ENCODE measurements at places on chromosomes 13 and 19.

- DNase-seq: no peak
Measured at GRCh38 chr13:108070491-108070890, 144.8 kb downstream of the LIG4 start.

DNA sequence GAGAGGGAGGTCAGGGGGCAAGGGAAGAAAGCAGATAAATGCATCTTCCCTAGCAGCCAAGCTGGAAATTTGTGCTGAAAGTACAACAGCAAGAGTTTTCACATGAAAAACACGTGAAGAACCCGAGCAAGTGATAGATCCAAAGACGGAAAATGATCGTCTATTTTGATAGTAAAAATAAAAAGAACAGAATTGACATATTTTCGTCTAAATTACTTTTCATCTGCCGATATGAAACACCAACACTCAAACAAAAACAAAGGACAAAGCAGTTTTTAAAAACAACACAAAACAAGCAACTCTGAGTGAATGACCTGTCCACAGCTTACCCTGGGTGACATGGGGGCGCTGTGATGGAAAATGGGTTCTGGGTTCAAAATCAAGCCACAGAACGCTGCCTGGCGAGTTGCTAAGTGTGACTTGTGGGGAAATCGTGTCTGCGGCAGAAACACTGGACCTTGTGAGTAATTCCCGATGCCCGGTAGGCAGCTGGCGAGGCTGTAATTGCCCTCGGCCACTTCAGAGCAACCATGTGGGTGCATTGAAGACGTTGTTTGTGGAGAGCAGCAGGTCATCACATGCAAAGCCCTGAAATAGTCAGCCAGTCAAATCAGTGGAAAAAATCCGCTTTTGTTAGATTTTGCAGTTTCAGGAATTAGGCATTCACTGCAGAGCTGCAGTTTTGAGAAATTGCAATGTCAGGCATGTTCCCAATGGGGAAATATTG, 7.4 kb downstream of the SOX1 start:
- no peak for DNase-seq

DNA sequence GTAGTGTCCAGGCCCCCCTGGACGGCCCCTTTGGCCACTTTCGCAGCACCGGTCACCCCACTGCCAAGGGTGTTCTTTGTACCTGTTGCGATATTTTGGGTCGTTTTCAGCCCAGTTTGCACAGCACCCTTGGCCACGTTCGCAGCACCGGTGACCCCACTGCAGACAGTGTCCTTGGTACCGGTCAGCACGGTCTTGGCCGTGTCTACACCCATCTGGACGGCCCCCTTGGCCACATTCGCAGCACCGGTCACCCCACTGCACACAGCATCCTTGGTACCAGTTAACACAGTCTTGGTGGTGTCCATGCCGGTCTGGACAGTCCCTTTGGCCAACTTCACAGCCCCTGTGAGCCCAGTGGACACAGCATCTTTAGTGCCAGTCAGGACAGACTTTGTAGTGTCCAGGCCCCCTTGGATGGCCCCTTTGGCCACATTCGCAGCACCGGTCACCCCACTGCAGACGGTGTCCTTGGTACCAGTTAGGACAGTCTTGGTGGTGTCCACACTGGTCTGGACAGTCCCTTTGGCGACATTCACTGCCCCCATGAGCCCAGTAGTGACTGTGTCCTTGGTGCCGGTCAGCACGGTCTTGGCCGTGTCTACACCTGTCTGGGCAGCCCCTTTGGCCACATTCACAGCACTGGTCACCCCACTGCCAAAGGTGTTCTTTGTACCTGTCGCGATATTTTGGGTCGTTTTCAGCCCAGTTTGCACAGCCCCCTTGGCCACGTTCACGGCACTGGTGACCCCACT, 6.8 kb downstream of the PLIN4 start:
- DNase-seq: no peak

GRCh38 chr13:109383683-109384082, 402.7 kb downstream of the IRS2 start:
- no peak for DNase-seq

- DNase-seq: no peak
Measured at GRCh38 chr13:50011461-50011860, 3.8 kb upstream of the KCNRG start.

- no peak for DNase-seq
Measured at GRCh38 chr19:343941-344624, 513 bp downstream of the MIER2 start.
